Vagina (tissue), 2 donors: ENCODE measurements at places on chromosomes 1 and 21.
A peak's percentile ranks its signal among the peaks of the same experiment; 100 is the strongest.

- no peak for DNase-seq
Observed at GRCh38 chr1:214902636-214903320, 179.8 kb upstream of the KCNK2 start.

DNA sequence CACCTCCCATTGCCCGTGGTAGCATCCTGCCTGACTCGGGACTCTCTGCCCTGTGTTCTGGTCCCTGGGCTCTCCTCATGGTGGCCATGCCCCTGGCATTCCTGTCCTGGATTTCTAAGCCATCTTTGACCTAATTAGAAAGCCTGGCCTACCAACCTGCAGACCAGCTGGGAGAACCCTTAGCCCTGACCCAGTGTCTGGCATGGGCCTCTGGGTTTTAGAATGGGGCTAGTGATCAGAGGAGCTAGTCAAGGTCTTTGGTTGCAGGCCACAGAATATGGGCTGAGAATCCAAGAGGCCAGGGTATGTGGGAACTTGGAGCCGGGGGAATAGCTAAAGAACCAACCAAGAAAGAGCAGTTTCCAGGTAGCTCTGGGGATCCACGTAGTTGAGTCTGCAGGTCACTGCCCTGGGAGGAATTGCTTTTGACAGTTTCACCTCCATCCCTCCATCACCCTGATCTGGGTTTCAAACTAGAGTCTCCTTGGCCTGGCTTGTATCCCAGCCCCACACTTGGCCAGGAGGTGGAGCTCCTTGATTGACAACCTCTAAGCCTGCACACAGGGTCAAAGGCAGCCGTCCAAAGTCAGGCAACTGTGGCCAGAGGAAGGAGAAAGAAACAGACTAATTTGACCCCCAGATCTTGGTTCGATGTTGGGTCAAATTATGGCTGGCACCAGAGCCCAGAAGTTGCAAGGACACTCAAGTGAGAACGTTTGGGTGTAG is 54.7 kb upstream of the ABCG1 start:
- DNase-seq = peak; percentile 72

DNA sequence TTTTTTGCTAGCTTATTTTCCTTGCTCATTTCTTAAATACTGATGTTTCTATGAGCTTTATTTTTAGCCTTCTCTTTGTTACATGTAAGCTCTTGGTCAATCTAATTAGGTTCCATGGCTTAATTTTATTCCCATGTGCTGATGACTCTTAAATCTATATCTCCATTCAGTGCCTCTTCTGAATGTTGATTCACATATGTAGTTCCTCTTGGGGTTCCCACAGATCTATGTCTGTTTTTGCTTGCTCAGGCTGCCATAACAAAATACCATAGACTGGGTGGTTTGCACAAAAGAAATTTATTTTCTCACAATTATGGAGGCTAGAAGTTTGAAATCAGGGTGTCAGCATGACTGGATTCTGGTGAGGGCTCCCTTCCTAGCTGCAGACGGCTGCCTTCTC is 58.3 kb upstream of the PLA2G4A start:
- DNase-seq = no peak

DNA sequence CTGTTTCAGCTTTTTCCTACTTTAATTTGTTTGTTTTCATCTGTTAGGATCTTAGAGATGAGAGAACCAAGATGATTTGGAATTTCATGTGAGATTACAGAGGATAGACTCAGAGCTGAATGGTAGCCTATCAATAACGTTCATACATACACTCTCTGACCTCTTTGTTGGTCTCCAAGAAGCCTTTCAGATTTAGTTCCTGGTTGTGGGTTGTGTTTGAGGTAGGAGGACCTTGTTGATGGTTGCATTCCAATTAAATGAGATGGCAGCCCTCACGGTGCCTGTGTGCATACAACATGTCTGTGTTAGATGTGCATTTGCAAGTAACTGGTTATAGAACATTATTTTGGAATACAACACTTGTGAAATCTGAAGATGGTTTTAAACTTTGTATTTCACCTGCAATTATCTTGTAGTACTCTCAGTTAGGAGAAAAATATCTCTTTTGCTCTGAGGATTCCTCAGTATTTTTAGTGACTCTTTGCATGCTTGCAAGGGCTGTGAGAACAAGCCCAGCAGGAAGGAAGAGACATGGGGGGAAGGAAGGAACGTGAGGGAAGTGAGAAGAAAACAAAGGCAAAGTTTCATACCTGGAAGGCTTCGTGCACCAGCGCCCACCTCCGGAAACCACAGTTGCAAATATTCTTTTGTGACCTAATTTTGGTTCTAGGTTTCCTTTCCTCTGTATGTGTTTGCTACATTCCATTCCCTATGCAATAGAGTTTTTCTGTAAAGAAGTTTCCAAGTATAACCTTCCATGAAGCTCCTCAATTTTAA is 291.8 kb downstream of the DISC1 start:
- DNase-seq = no peak

DNA sequence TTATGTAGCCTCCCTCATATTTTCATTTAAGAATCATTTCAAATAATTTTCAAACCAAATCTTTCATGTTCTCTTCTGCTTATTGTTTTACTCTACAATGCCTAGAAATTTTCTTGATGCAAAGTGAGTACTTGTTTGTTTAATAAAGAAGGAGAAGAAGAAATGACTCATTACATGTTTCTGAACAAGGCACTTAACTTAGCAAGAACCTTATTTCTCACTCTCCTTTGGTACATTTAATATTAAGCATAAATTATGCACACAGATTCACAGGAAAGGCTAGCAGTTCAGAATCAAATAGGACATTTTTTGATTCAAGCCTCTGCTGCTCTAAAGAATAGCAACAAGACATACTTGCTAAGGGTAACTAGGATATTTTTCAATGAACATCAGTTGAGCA is 9.1 kb downstream of the SCYL3 start:
- no peak for DNase-seq

GRCh38 chr1:43238085-43238484 is 31.7 kb upstream of the TMEM125 start:
- DNase-seq = no peak
